ENCODE measurements at places on chromosomes 5 and 9.

- no peak for DNase-seq
Observed at GRCh38 chr9:77221431-77221830, 44.1 kb downstream of the VPS13A start.

DNA sequence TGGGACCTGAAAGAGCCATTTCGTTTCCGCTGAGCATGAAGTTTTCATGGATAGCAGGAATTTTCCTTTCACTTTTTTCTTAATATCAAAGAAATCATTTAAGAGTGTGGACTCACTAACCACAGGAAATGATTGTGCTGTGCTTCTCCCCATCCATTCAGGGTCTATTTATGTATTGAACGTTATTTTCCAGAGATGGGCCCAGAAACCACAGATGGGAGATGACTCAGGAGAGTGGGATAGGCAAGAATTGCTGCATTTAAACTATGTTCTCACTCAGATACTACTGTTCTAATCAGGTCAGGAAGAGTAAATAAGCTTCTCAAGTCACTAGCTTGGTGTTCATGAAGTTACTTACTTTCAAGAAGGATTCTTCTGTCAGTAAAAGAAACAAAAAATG is 763.8 kb downstream of the DTWD2 start:
- DNase-seq = no peak

DNA sequence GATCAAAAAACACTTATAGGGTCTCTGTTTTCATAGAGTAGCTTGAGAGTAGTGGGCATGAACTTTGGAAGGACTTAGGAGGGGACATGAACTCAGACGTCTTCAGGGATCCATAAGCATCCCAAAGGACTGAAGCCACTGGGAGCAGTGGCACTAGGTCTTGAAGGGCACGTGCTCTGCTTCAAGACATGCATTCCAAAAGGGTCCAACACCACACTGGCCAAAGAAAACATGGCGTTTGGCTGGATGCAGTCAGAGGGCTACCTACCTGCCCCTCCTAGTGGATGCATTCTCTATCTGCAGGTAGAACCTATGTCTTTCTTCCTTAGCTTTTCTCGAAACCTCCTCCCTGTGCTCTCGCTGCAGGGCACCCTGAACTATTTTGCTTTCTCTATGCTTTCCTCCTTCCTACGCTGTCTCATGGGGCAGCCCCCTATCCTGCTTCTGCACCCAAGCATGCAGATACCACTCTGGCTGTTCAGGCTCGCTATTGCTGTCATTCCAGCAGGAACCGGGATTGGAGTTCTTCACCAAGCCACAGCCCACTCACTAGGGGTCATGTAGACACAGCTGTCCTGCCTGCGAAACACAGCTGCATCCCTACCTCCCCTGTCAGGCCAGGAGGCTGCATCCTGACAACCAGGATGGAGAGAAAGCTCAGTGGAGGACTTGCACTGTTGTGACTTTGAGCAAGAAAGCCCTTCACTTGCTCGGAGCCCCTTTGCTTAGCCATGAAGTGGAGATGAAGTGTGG is 11.9 kb downstream of the FAM240B start:
- DNase-seq = no peak

DNA sequence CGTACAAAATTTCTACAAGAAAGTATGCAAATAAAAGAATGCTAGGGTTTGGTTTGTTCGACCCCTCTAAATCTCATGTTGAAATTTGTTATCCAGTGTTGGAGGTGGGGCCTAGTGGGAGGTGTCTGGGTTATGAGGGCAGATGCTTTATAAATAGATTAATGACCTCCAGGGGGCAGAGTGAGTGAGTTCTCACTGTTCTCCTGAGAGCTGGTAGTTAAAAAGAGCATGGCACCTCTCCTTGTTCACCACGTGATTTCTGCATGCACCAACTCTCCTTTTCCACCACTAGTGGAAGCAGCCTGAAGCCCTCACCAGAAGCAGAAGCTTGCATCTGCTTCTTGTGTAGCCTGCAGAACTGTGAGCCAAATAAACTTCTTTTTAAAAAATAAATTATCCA is 50.4 kb upstream of the FAM170A start:
- DNase-seq = peak; percentile 68

GRCh38 chr5:4625206-4625896 is 514.8 kb upstream of the ADAMTS16 start:
- DNase-seq = no peak

GRCh38 chr5:148633067-148633377 is 21.3 kb downstream of the HTR4 start:
- no peak for DNase-seq

DNA sequence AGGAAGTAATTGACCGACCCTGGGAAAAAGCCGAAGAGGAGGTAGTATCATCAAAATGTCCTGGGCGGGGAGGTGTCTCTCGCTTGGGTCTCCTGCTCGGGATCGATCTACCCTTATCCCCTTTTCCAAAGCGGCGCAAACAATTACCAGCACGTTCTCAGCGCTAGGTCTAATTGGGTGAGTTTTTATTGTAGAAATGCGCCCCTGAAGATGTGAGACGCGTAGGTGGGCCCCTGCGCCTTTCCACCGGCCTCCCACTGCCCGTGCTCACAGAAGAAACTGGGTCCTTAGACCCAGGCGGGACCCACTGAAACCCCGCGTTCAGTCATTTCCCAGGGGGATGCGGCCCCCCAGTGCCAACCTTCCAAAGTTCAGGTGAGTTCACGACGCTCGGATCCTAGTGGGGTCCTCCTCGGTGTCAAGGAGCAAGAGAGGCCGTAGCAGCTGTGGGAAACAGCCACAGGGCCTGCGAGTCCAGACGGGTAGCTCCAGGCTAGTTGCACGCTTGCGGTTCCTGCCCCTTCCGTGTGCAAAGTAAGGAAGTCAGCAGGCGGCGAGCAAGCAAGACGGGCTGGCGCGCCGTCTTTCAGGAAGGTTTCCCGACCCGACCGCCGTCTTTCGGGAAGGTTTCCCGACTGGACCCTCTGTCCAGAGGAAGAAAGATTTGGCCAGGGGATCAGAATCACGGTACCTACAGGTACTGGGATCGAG is 1.5 kb downstream of the SMIM32 start:
- no peak for DNase-seq

DNA sequence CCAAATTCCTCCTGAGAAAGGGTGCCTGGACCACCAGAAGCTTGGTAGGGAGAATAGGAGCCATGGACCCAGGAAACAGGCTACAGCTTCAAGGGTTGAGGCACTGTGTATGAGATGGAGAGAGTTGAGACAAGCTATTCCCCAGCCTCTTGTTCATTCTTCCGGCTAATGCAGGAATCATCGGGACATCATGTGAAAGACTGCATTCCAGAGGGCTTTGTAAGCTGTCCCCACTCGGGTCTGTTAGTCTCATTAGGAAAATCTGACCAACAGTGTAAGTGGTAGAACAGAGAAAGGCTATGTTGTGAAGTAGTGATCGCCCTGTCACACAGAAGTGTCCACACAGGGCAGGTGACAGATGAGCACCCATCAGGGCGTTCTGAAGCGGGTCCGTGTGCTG is 81.4 kb downstream of the GABBR2 start:
- no peak for DNase-seq

DNA sequence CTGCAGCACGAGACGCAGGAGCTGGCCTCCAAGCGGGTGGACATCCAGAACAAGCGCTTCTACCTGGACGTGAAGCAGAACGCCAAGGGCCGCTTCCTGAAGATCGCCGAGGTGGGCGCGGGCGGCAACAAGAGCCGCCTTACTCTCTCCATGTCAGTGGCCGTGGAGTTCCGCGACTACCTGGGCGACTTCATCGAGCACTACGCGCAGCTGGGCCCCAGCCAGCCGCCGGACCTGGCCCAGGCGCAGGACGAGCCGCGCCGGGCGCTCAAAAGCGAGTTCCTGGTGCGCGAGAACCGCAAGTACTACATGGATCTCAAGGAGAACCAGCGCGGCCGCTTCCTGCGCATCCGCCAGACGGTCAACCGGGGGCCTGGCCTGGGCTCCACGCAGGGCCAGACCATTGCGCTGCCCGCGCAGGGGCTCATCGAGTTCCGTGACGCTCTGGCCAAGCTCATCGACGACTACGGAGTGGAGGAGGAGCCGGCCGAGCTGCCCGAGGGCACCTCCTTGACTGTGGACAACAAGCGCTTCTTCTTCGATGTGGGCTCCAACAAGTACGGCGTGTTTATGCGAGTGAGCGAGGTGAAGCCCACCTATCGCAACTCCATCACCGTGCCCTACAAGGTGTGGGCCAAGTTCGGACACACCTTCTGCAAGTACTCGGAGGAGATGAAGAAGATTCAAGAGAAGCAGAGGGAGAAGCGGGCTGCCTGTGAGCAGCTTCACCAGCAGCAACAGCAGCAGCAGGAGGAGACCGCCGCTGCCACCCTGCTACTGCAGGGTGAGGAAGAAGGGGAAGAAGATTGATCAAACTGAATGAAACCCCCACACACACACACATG is 654 bp downstream of the PURA start:
- DNase-seq = peak; percentile 70

DNA sequence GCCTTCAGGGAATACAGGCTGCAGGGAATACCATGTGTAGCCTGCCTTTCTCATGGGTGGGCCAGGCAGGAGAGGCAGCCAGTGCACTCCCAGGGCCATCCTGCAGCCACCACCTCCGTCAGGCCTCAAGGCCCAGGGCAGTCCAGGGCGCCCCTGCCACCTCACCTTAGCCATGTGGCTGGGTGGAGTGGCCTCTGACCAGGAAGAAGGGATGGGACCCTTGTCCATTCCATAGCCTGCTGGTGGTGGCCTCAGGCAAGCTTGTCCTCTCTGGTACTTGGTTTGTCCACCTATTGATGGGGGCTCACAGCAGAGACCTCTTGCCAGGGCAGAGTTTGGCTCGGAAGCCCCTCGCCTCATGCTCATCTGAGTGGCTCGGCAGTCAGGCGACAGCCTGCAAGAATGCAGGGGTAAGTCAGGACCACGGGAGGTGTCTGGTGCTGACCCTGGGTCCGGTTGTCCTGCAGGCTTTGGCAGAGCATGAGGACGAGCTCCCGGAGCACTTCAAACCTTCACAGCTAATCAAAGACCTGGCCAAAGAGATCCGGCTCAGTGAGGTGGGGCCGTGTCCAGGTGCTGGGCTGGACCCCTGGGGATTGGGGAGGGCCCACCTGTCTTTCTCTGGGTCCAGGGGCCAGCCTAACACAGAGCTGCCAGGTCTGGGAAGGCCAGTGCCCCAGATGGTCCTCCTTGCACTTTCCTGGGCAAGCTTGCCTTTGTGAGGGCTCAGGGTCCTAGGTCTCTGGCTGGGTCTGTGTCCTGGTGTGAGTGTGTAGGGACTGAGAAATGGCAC is 82.9 kb downstream of the PHF2 start:
- DNase-seq = no peak

- no peak for DNase-seq
Observed at GRCh38 chr5:95022967-95023695, 261.8 kb downstream of the MCTP1 start.

GRCh38 chr9:71490810-71491209 is 277.5 kb downstream of the CEMIP2 start:
- no peak for DNase-seq

GRCh38 chr5:73264631-73265030 is 91.6 kb downstream of the TMEM174 start:
- DNase-seq = no peak

DNA sequence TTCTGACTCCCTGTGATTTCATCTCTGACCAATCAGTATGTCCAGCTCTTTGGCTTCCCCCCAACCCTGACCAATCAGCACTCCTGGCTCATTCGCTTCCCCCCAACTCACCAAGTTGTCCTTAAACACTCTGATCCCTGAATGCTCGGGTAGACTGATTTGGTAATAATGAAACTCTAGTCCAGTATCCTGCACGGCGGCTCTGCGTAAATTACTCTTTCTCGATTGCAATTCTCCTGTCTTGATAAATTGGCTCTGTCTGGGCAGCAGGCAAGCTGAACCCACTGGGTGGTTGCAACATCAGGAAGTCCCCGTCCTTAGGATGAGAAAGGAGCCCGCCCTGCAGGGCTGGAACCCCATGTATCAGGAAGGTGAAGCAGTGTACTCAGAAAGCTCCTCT is 10.4 kb downstream of the FCN2 start:
- DNase-seq = no peak

- DNase-seq = no peak
Observed at GRCh38 chr9:109922617-109923470, 142.8 kb downstream of the PALM2AKAP2 start.

GRCh38 chr9:113493203-113493520 is 29.6 kb downstream of the RGS3 start:
- no peak for DNase-seq

- no peak for DNase-seq
Observed at GRCh38 chr5:66851306-66851705, 255.1 kb downstream of the MAST4 start.

DNA sequence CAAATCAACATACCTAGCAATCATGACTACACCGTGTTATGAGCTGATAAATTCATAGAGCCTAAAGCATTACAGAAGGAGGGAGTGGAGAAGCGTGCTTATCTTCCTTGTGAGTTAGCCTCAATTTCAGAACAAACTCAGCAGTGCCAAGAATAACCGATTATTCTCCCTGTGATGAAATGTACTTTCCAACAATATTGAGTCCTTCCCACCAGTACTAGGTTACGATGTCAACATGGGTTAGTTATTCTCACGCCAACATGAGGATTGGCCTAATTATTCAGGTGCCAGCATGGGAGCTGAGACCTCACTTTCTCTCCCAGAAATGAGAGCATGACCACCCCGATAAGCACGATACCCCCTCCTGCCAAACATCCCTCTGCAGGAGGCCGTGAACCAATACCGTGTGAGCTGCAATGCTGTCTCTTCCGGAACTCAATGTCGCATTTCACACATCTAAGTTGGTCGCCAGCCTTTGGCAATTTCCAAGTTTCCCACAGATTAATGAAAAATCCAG is 193.7 kb downstream of the ENC1 start:
- DNase-seq = no peak

DNA sequence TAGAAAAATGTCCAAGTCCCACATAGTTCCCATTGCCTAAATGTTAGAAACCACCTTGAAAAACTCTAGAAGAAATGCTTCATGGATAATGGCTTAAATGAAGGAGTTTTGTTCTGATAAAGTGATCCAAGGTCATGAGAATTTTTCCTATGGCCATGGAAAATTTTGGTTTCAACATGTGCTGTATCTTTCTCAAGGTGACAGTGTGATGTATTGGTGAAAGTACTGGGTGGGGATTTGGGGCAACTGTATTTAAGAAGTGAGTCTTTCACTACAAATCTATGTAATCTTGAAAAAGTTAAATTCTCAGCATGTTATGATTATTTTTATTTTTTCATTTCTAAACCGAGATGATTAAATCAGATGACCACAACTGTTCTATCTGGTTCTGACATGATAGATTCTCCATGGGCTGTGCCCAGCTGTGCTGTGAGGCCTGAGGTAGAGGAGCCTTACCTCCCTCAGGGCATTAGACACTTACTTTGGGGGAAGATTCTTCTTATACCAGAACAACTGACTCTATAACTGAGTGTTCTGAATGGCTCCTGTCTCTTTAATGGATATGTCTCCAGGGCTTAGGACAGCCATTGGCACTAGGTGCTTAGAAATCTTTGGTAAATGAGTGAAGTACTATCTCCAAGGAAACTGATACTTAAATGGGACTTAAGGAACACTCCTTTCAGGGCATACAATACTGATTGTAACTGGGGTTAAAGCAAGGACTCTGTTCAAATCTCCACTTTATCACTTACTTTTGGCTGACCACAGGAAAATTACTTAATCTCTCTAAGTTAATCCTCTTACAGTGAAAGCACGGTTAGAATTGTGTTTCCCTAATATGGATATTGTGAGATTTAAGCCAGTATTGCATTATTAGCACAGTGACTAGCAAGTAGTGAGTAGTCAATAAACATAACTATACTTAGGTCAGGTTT is 397.4 kb upstream of the MEF2C start:
- no peak for DNase-seq
